ENCODE measurements at places on chromosomes 6 and 20.

DNA sequence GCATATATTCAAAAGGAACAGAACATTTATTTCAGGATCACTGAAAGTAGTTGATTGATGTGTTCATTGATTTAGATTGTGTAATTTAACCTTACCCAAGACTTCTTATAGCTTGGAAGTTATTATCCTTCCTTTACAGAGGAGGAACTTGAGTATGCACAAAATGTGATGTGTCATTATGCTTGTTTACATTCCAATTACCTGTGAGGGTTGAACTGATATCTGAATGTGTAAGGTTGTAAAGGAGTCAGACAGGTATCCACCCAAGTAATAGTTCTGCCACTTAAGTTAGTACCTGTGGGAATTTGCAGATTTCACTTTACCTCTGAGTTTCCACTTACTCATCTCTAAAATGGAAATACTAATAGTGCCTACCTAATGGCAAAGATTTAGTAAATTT, 668.2 kb downstream of the DOK5 start:
- ATAC-seq = no peak

- no peak for ATAC-seq
These were observed 4.6 kb downstream of the NSFL1C start for GRCh38 chr20:1462001-1462400.

GRCh38 chr6:116057766-116058165, 2.9 kb downstream of the FRK start:
- ATAC-seq = no peak

- no peak for ATAC-seq
These were observed 271.2 kb upstream of the THEMIS start for GRCh38 chr6:128172081-128172480.

- ATAC-seq = peak; percentile 70
These were observed 52.1 kb downstream of the RNASET2 start for GRCh38 chr6:166904101-166904746.

DNA sequence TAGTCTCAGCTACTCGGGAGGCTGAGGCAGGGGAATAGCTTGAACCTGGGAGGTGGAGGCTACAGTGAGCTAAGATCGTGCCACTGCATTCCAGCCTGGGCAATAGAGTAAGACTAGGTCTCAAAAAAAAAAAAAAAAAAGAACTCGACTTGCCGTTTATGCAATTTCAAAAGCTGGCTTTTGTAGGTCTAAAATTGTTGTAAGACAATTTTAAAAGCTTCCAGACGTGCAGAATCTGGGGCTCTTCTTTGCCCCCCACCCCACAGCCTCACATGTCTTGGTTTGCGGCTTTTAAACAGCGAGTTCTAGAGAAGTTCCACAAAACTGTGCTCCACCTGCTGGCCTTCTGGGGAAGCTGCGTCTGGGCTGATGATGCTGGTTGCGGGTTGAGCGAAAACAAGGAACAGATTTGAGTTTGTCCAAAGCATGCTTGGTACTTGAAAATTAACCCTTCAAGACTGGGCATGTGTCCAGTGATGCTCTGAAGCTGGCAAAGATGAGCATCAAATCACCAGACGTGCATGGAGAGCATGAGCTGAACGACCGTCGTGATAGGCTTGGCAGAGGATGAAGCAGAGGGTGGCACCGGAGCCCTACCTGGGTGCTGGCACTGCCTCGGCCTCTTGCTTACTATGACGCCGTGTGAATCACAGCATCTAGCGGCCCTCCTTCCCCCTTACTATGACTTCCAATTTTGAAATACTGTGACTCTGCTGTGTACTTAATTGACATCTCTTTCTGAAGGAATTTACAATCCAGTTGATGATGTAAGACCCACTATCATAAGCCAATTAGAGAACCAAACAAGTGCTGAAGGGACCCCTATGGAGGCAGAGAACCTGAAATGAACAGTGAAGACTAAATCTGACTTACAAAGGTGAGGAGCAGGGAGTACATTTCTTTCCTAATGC, 171.4 kb downstream of the GMPR start:
- ATAC-seq = peak; percentile 69

- ATAC-seq = no peak
These were observed 44.7 kb upstream of the ZFP64 start for GRCh38 chr20:52236292-52236691.
